ENCODE measurements at places on chromosomes 3 and 15.

DNA sequence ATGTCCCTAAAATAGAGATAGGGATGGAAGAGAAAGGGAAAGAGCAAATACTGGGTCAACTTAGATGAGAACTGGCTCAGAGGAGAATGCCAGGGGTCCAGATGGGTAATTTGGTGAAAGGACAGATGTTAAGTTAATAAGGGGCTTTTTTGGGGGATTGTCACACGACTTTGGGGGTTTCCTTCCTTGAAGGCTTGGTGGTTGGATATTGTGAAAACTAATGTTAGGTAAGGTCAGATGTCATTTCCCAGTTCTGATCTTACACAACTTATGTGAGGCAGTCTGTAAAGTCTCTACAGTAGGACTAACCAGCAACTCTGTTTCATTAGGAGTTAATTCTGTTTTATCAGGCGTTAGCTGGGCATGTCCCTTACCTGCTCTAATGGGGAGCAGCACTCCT lies 231.1 kb downstream of the NR2F2 start:
- DNase-seq = no peak

GRCh38 chr3:22659651-22660475 lies 543.3 kb upstream of the UBE2E2 start:
- no peak for DNase-seq

GRCh38 chr15:64006642-64007041 lies 39.6 kb downstream of the DAPK2 start:
- no peak for DNase-seq

GRCh38 chr3:45676325-45677032 lies 12.7 kb upstream of the SACM1L start:
- no peak for DNase-seq

- no peak for DNase-seq
Observed at GRCh38 chr3:49378249-49378895, 20.2 kb upstream of the GPX1 start.

GRCh38 chr15:50168783-50169411 lies 13.1 kb upstream of the SLC27A2 start:
- no peak for DNase-seq

- no peak for DNase-seq
Observed at GRCh38 chr3:133457025-133457424, 57.2 kb downstream of the BFSP2 start.

DNA sequence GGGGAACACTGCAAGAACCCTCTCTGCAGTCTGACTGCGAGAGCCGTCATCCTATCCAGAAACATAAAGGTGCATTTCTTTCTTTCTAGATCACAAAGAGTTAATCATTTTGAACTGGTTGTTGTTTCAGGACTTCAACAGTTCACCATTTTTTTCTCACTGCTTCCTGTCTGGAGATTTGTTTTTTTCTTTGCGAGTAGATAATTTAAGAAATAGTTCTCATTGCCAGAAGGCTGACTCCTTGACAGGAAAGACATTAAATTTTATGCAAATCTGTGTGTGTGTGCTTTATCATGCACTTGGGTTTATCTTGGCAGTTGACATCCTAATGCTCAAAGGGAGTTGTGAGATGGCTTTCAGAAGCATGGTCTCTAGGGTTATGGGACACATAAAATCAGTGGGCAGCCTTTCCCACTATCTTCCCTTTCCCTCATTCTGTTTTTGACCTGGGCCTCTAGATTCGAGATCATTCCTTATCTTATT lies 123.5 kb upstream of the TBL1XR1 start:
- DNase-seq = no peak

GRCh38 chr3:44803298-44803697 lies 41.7 kb downstream of the KIF15 start:
- no peak for DNase-seq

DNA sequence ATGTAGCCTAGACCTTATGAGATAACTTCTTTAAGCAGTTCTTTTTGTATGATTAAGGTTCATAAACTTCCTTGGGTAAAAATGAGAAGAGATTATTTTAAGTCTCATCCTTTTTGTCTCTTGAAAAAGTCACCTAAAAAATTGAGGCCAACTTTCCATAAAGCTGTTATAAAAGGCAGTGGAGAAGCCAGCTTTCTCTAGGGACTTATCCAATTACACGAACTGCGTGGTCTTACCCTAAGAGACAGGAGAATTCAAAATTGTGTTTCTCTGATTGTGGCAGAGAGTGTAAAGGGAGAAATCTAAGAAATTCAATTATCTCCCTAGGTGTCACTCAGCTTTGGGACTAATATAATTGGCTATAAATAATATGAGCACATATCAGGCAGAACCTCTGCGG lies 262.0 kb downstream of the SHOX2 start:
- no peak for DNase-seq

GRCh38 chr3:69058180-69058946 lies 6.2 kb upstream of the TMF1 start:
- no peak for DNase-seq

DNA sequence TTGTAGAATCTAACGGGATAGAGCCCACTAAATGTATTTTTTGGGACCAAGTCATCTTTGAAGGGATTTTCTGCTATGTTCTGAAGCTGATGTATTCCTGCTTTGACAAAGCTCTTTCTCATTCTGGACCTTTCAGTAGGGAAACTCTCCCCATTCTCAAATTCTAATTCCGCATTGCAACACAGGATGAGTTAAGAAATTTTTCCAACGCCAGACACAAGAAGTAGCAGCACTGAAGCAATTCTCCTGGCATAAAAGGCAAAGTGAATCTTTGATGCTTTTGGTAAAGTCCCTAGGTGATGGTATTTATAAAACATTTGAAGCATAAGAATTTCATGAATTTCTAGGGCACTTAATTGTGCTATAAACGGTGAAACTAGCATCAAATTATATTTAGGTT lies 76.8 kb downstream of the ZPLD1 start:
- no peak for DNase-seq

DNA sequence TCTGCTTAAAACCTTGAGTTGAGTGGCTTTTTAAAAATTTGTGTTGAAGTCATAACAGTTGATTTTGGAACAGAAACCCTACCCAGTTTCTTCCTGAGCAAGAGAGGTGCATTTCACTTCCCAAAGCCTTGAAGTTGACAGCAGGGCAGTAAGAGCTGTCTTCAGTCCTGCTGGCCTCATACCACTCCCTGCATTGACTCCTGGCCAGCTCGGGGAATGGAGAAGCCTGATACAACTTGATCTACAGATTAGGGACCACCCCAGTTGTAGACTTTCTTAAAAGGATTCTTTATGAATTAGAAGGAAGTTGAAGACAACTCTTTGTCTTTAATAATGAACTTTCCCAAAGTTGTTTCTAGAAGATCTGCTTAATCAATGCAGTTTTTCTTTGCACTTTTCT lies 90.6 kb upstream of the FLNB start:
- DNase-seq = no peak

DNA sequence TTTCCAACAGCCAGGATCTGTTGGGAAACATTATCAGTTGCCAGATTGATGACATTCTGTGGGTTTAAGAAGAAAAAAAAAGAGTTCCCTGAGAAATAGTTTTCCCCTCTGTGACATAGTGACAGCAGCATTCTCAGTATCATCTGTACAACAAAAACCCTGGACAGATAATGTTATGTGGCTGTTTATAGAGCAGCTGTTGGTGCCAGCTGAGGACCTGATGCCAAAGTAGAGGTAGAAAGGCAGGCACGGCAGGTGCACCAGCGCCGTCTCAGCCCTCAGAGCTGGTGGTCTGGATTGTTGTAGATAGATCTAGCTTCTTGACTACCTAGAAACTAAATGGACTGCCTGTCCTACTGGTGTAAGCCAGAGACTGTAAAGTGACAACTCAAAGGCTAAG lies 56.2 kb upstream of the FILIP1L start:
- no peak for DNase-seq

DNA sequence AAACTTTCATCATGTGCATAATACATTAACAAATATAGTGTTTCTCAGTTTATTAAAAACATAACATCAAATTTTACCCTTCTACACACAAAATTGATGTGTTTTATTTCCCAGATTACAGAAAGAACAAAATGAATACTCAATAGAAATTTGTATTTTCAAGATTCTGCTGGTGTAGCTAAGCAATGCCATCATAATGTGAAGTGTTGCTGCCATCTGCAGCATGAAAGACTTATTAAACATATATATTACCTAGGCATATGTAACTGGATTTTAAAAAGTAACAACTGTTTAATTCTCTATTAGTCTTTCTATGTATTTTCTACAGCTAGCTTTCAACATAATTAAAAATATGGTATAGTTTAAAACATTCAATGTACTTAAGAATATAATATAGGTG lies 27.5 kb downstream of the PLSCR5 start:
- DNase-seq = peak; percentile 7

DNA sequence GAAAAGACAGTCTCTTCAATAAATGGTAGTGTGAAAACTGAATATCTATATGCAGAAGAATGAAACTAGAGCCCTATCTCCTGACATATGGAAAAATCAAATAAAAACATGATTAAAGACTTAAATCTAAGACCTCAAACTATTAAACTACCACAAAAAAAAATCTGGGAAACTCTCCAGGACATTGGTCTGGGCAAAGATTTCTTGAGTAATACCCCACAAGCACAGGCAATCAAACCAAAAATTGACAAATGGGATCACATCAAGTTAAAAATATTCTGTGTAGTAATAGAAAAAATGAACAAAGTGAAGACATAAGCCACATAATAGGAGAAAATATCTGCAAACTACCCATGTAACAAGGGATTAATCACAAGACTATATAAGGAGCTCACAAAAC lies 286.4 kb downstream of the TBC1D5 start:
- DNase-seq = no peak

DNA sequence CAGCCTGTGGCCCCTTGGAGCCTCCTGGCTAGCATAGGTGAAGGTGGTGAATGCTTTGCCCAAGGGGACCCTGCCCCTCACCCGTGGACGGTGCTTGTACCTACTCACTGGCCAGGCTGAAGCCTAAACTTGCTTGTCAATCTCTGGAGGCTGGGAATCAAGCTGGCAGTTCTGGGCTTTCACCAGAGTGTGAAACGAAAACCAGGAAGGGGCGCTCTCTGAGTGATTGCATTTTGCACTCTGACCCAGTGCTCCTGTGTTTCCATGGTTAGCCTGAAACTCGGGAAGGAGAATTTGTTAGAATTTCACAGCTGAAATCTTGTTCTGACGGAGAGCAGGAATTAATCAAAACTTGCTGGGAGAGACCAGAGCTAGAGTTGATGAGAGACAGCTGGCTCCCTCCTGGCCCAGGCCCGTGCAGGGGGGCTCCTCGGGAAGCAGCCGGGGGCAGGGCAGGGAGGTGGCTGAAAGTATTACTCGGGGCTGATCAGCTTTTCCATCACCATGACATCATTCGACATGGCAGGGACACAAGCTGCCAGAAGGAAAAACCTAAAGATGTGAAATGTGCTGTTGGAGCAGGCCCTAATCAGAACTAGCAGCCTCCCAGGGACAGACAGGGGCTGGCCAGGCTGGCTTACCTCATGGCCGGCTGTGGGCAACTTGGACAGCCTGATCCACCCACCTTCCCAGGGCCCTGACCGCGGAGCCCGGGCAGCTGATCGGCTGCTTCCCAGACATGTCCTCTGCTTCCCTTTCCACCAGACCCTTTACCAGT lies 323.6 kb upstream of the CTDSPL start:
- no peak for DNase-seq

DNA sequence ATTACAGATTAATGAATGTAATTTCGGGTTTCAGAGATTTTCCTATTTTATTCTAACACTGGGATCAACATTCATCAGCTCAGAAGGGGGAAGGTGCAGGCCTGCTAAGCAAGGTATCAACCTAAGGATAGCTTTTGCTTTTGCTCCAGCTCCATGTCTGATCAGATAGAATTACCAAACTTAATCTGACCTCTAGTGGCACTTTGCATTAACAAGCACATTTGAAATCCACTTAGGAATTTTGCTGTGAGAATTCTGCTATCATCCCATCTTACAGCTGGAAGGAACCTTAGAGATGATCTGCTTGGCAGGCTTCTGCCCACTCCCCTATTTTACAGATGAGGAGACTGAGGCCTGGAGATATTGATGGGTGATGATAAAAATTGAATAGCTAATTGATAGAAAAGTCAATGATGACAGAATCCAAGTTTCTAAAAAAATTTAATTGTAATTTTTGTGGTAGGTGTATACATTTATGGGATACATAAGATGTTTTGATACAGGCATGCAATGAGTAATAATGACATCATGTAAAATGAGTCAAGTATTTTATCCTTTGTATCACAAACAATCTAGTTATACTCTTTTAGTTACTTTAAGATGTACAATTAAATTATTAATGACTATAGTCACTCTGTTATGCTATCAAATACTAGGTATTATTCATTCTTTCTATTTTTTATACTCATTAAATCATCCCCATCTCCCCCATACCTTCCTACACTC lies 209.2 kb upstream of the ZPLD1 start:
- DNase-seq = no peak

GRCh38 chr3:141575879-141576743 lies 89.3 kb downstream of the RASA2 start:
- no peak for DNase-seq

DNA sequence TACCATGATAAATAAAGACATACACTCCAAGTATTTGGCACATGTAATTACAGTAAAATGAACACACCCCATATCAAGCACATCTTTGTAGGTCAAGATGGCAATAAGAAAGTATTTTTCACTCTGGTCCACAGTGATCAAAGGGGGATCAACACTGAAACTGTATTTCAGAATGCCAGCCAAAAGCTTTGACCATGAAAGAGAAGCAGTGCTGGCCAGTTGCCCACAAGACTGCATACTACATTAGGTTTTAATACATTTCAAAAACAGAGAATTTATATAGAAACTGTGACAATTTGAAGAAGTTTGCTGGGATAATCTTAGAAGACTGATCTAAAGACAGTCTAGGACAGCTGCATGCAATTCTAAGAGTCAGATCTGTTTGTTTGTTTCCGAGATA lies 1035.3 kb downstream of the FHIT start:
- no peak for DNase-seq

DNA sequence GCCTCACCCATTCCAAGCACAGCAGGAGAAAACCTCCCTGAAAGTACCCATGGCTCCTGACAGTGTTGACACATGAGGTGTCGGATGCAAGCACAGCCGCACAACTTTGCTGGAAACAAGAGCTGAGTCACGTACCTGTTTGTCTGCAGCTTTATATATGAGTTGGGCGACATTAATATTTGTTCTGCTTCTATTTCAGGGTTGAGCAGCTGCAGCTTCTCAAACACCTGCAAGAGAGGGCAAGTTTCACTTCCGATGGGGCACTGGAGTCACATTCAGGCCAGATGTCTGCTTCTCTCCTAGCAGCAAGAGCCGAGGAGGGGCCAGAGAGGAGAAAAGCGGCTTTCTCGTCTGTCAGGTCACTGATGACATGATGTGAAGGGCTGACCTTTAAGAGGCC lies 88.0 kb downstream of the NUP210 start:
- no peak for DNase-seq

- no peak for DNase-seq
Observed at GRCh38 chr3:157128771-157129681, 30.9 kb downstream of the CCNL1 start.

DNA sequence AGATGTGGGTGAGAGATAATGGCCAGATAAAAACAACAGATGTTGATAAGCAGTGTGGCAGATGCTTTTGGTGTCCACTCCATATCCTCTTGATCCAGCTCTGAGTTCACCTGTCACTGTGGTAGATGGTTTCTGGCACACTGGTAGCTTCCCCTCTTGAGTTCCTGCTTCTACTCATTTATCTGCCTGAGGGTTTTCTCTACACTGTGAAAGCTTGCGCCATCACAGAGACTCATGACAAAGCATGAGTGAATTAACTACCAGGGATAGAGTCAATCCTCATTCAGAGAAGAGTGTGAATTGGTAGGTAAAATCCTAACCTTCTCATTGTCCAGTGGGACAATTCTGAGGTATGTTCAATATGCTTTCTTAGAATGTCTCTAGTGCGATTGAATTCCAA lies 50.0 kb upstream of the ARHGEF26 start:
- DNase-seq = no peak

- DNase-seq = no peak
Observed at GRCh38 chr15:85955501-85956391, 123.9 kb upstream of the AGBL1 start.
